Skin of body (tissue), 3 donors: ENCODE measurements at places on chromosomes 7 and 10. TPM values are rescaled to one million over a fixed set of nuclear protein-coding genes. Genes with fewer than 3 reads are reported as not detected.
A peak's percentile ranks its signal among the peaks of the same experiment; 100 is the strongest.

The PSMA2 gene
- 31.1 TPM for total RNA-seq

The KCND2 gene
- 0.79 TPM for total RNA-seq

The LAMTOR4 gene
- total RNA-seq = 73.6 TPM

The HEPACAM2 gene
- 0.89 TPM for total RNA-seq

The RAB11FIP2 gene
- total RNA-seq = 32.7 TPM

The MRPL43 gene
- total RNA-seq = 32.3 TPM

The SLC26A3 gene
- total RNA-seq = not detected

- DNase-seq = no peak
Measured at GRCh38 chr7:98346515-98347069, 54.3 kb downstream of the BAIAP2L1 start.

DNA sequence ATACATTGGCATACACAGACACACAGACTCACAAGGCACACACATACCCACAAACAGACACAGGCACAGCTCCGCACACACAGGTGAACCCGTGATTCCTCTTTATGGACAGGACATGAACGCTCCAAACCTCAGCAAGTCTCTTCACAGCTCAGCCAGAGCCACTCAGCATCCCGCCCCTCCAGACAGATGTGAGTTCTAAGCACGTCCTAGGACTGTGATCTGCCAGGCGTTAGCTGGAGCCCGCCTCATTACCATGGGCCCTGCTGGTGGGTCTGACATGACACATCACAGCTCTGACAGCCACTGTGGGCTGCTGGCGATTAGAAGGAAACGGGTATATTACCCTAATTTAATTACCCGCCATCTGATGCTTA lies 176.7 kb upstream of the PPP2R2D start:
- DNase-seq = no peak

DNA sequence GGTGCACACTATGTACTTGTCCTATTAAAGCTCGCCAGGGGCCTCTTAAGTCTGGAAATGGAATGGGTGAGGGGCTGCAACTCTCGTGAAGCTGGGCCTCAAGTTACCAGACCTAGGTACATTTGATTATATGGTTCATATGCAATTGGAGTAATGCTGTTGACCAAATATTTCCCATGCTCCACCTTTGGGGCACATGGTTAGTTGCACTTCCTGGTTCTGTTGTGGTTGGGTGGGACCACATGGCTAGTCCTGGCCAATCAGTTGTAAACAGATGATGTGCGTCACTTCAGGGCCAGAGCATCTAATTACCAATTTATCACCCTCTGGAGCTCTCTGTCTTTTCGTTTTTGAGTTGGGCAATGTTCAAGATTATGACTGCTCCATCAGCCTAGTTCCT lies 39.5 kb upstream of the OPN4 start:
- no peak for DNase-seq

DNA sequence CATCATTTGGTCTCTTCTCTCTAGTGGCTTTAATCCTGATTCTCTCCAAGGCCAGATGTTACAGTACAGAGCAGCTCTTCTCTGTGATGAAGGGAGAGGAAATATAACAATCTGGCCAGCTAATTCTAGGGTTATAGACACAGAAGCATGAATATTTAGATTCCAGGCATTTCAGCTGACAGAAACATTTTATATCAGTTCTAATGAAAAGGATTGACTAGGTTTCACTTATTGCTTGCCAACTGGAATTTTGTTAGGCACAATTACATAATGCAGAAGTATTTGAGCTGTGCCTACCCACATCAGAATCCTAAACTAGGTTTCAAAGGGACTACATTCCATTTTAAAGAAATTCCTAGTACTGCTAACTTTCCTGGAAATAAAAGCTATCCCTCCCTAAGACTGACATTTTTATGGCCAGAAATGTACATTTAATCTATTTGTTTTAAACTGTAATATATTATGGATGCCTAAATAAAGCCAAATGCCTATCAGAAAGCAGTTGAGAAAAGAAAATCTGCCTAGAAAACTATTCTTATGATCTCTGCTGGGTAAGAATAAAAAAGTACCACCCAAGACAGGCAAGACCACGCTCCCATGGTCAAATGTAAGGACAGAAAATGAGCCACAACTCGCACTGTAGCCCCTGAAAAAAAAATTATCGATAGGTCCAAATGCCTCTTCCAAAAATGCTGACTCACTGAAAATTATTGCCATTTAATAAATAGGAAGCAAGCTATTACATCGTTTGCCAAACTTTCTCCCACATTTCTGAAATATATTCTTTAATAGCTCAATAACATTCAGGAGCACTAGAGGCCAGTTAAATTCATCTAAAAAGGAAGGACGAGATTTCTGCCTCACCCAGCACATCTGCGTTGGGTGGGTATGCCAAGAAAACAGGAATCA lies 498.1 kb downstream of the KCNMA1 start:
- peak; percentile 38 for DNase-seq

GRCh38 chr10:72333112-72334015 lies 21.4 kb downstream of the DNAJB12 start:
- DNase-seq = no peak

- DNase-seq = no peak
Measured at GRCh38 chr10:66234872-66235271, 691.0 kb upstream of the LRRTM3 start.

DNA sequence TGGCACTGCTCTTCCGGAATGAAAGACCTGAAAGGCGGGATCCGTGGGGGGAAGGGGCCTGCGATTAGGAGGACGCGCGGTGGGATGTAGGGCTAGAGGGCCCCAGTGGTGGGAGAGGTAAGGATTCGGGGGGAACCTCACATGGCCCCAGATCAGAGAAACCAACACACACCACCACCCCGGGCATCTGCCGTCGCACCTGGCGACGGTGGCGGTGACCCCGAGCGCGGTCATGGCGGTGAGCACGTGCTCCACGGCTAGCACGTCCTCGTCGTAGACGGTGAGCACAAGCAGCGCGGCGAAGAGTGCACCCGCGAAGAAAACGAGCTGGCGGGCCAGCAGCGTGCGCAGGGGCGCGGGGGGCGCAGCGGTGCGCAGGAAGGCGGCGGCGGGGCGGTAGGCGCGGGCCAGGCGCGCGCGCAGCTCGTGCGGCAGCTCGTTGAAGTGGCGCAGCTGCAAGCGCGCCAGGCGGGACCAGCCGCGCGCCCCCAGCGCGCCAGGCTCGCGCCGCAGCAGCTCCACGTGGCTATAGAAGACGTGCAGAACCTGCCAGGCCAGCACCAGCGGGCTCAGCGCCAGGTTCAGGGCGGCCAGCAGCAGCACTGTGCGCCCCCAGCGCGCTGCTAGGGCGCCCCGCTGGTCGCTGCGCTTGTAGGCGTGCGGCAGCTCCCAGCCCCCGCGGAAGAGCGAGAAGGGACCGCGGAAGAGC lies 5.7 kb downstream of the ATG9B start:
- DNase-seq = no peak

DNA sequence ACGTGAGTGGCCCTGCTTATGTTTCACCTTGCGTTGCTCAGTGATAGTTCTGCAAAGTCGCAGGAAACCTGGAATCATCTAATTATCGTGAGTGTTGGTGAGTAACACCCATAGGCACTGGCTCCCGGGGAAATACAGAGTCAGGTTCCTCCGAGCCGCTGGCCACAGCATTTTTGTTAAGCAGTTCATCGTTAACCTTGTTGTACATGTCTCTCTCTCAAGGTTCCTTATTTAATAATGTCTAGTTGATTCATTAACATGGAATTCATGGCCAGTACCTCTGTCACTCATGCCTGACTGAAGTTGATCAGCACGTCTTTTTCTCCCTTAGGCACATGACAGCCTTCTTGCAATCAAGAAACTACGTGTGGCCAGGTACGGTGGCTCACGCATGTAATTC lies 3.1 kb upstream of the ZFAND2A start:
- no peak for DNase-seq

DNA sequence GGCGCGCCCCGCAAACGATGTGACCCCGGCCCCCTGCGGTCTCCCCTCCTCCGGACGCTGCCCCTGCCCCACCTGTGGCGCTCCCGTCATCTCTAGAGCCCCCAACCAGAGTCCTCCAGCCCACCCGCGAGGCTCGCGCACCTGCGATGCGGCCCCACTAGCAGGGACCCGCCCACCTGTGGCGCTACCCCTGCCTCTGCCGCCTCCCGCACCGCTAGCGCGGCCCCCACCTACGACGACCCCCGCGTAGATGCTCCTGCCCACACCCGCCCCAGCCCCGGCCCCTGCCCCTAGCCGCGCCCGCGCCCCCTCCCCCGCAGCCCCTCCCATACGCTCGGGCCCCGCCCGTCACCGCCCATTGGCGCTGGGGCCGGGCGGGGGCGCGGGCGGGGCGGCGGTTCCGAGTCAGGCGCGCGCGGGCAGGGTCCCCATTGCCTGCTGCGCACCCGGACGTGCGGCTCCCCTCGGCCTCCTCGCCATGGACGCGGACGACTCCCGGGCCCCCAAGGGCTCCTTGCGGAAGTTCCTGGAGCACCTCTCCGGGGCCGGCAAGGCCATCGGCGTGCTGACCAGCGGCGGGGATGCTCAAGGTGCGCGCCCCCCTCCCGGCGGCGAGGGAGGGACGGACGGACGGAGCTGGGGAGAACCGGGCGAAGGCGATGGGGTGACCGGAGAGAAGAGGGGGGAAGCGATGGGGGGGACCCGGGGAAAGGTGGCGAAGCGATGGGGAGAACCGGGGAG lies at the start of gene PFKP:
Gene PFKP, plus strand, starts transcription at position 431 of the 741 bp plus-strand sequence. Its CDS starts 48 bp downstream, at position 479.
- DNase-seq = no peak

GRCh38 chr10:86261941-86262687 lies 104.5 kb downstream of the GRID1 start:
- DNase-seq = no peak

GRCh38 chr7:50914460-50914859 lies 131.8 kb upstream of the GRB10 start:
- DNase-seq = no peak

DNA sequence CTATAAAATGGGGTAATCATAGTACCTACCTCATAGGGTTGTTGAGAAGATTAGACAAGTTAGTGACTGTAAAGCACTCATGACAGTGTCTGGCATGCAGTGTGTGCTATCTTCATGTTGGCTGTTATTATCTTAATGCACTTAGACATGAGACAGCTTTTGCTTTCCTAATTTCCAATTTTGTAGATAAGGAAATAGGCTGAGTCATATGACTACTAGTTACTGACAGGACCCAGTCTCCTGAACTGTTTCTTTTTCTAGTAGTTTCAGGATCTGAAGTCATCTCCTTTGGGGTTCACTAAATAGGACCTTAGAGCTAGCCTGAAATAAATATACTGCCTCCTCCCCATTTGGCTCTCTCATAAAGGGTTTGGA lies 74.2 kb downstream of the SNX10 start:
- no peak for DNase-seq

- no peak for DNase-seq
Measured at GRCh38 chr10:78616125-78616695, 452.6 kb upstream of the ZMIZ1 start.

- no peak for DNase-seq
Measured at GRCh38 chr7:28572321-28573058, 160.2 kb downstream of the CREB5 start.

DNA sequence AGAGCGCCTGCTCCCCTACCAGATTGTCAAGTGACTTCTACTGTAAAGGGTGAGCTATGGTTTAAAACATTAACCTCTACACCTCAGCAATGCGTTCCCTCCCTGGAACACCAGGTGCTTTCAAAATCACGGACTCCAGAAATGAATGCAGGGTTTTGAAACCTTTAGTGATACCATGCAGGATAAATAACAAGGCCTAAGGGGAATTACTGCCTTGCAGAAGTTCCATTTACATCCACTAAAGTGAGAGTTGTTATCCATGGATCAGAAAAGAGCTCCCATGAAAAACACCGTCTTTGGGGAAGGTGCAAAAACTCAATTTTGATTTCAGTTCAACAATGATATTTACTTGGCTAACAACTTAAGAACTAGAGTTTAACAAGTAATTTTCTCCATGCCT lies 4.0 kb downstream of the FZD8 start:
- DNase-seq = no peak

GRCh38 chr7:124881981-124882380 lies 47.6 kb downstream of the POT1 start:
- no peak for DNase-seq

- no peak for DNase-seq
Measured at GRCh38 chr7:123533929-123534382, 439 bp downstream of the IQUB start.

DNA sequence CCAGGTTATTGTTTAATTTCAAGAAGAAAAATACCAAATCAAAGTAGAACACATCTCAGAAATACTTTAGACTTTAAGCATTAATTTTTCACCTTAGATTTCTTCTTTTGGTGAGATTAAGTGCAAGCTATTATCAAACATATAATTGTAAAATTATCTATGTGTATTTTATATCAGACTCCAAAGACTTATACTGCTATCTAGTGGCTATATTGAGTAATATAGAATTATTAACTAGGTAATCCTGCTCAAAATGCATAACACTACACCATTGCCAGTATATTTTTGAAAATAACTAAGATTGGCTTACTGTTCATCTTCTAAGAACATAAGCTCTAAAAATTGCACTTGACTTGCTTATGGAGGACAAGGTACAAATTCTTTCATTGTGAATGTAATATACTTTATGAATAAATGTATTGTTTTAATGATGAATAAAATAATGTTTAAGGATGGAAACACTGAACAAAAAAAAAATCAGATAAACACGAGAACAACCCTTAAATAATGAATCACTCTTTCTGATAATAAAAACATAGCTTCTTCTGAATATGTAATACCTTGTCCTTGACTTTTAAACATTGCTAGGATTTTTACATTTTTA lies 86.7 kb upstream of the GNAI1 start:
- no peak for DNase-seq

DNA sequence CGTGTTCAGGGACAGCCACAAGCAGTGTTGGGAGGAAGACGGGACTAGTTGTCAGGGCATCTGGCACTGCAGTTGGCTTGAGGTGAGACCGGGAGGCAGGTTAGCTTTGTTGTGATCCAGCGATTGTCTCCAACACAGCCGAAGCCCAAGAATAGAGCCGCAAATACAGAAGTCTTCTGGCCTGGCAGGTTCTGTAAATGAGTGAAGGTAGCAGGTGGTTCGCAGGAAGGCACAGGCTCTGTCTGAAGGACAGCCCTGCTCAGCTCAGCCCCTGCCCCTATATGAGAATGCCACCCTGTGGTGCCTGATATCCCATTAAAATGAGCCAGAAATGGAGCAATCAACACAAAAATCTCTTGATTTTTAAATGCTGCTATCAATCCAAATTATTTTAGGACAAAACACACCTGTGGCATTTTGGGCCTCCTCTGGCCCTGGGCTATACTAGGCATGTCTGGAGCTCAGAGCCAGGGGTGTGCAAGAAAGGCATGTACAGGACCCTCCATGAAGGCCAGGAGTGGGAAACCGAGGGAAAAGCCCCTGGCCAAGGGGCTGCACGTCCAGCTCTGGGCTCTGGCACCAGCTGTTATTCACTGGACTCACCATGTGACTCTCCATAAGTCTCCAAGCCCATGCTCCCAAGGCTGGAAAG lies 11.2 kb upstream of the C10orf71 start:
- DNase-seq = no peak
